ENCODE measurements at places on chromosomes 5 and 9. TPM values are rescaled to one million over a fixed set of nuclear protein-coding genes. Genes with fewer than 3 reads are reported as not detected.

ADAMTS12 gene
- total RNA-seq = 1.2 TPM

GFRA3 gene
- total RNA-seq = not detected

GRCh38 chr5:139762615-139763170, 32.9 kb upstream of the PSD2 start:
- DNase-seq = no peak

DNA sequence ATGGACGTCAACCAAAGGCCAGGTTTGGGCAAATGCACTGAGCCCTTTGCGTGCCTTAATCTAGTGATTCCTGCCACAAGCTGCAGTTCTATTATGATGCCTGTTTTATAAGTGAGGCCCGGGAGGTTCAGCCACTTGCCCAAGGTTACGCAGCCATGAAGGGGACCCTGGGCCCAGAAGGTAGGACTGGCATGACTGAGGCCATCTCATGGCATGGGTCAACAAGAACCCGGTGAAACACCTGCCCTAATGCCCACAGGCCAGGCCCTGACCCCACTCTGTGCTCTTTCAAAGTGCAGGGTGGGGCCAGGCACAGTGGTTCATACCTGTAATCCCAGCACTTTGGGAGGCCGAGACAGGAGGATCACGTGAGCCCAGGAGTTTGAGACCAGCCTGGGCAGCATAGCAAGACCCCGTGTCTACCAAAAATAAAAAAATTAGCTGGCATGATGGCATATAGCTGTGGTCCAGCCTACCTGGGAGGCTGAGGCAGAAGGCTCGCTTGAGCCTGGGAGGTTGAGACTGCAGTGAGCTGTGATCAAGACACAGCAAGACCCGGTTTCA, 8.6 kb downstream of the NINJ1 start:
- DNase-seq = no peak

PHF2 gene
- total RNA-seq = 31.8 TPM

DNA sequence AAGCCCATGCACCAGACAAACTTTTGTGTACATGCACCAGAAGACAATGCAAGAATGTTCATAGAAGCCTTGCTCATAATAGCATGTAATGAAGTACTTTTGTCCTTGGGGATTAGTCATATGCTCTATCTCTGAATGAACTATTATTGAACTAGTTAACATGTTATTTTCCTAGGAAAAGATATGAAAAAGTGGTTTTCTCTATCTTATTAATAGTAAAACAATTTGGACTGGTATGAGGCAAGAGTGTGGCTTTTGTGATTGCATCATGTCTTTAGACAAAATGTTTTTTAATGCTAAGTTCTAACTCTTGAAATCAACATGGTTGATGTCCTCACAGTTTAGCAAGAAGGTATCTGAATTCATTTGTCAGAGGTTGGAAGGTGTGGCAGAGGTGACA, 55.7 kb upstream of the SPDL1 start:
- DNase-seq = no peak

DNA sequence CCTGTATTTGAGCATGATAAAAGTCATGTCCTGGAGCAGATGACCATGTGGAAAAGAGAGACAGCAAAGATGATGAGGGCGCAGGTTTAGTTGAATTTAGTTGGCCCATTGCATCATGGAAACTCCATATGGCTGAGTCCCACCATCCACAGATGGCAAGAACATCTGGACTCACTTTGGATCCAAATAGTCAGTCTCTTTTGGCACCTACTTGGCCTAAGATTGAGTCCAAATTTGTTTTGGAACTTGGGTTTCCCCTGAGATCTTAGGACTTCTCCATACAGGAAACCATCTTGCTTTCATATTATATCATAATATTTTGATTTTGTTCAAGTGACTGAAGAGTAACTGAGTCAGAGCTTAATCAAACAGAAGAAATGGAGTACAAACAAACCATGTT, 217.5 kb downstream of the DRD1 start:
- no peak for DNase-seq

DNA sequence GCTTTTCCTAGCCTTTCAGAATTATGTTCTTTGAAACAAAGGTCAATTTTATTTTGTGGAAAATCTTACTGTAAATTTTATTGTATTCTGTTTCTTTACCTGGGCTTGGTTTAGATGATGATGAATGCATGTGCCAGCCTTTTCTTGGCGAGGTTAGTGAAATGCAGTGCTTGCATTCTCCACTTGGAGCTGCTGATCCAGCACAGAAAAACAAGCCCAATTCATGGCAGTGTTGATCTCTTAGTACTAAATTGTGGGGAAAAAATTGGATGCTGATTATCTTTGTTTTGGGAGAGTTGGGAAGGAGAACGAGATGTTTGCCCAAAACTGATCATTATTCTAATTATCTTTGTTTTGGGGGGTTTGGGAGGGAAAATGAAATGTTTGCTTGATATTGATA, 3.7 kb downstream of the HABP4 start:
- peak; percentile 55 for DNase-seq

SUSD1 gene
- total RNA-seq = 63.6 TPM

DNA sequence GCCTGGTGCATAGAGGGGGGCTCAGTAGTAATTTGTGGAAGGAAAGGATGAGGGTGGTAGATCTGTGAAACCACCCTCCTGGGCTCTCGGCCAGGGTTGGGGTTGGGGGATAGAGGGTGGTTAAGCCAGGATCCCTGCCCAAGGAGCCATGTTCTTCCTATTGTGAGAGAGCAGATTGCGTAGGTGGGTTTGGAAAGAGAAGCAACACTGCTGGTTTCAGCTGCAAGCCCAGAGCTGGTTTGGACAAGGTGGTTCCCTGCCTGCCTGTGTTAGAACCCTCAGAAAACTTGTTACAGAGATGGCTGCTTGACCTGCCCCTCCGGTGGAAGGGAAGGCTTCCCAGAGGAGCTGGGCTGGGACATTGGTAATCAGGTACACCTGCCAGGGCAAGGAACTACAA, 131.2 kb upstream of the HAND1 start:
- no peak for DNase-seq

GRCh38 chr9:81656004-81656403, 33.3 kb downstream of the TLE1 start:
- no peak for DNase-seq

PFN3 gene
- total RNA-seq = 0.82 TPM

DNA sequence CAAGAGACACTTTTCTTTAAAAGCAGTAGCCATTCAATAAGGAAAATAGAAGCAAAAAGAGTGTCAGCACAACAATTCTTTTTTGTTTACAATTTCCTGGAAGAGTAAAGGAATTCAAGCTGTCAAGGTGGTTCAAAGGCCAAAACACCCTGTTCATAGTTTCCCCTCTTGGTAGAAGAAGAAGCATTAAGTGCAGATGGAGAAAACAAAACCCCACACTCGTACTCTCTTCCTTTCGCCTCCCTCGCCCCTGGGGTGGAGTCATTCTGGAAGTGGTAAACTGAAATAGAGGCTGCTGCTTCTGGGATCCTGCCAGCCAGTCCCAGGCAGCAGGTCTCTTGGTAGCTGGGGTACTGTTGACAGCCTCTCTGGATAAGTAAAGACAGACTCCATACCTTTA, 105.0 kb downstream of the ANKRD55 start:
- DNase-seq = no peak

WNK2 gene
- 12.6 TPM for total RNA-seq

DNA sequence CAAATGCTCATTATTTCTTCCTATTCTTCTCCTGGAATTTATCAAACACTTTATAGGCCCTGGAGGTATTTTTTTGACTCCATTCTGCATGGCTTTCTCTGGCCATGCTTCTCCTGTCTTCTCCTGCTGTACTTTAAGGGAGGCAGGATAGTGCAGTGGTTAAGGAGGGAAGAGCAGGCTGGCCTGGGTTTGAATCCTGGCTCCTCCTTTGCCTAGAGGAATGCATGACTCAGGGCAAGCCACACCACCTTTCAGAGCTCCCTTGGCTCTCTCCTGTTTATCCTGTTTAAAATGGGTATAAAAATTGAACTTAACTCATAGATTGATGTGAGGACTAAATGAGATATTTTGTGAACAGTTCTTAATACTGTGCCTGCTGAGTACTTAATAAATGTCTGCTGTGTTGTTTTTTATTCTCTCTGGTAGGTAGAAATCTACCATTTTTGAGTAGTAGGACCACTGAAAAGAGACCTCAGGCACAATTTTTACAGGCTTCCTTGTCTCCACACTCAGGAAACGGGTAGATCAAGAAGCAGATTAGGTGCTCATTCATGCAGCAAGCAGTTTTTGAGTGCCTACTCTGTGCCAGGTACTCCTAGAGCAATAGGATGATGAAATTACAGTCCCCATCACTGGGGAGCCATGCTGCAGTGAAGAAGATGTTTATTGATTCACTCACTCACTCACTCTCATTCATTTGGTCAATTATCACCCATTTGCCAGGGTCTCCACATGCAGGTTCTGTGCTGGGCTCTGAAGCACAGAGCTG, 32.7 kb upstream of the ARAP3 start:
- DNase-seq = no peak

- DNase-seq = no peak
Observed at GRCh38 chr5:104643320-104643719, 1080.7 kb upstream of the NUDT12 start.
